Stimulated activated CD8-positive, alpha-beta memory T cell treated with anti-CD3 and anti-CD28 coated beads, Interleukin-4, amount 100 ng/mL, for 1 hour (primary cell): ENCODE measurements at places on chromosomes 12 and 14.

DNA sequence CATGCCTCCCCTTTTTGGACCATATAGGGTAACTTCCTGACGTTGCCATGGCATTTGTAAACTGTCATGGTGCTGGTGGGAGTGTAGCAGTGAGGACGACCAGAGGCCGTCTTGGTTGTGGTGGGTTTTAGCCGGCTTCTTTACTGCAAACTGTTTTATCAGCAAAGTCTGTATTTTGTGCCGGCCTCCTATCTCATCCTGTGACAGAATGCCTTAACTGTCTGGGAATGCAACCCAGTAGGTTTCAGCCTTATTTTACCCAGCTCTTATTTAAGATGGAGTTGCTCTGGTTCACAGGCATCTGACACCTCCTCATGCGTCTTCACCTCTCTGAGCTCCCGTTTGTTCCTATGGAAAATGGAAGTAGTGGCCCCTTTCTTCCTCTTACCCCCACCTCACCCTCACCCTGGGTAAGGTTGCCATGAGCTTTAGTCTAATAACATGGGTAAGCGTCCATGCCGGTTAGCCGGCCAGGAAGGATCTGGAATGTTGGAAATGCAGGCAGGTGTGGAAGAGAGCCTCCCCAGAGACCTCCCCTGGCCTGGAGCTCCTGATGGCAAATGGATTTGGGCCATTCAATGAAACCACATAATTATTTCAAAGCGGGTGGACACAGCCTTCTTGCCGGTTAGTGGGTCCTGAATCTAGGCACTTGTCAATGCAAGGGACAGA is 18.6 kb downstream of the HHIPL1 start:
- no peak for DNase-seq

- DNase-seq = no peak
Observed at GRCh38 chr12:44889162-44889561, 13.0 kb upstream of the NELL2 start.

- no peak for DNase-seq
Observed at GRCh38 chr12:89883630-89884389, 175.2 kb upstream of the ATP2B1 start.

- DNase-seq = no peak
Observed at GRCh38 chr12:11321980-11322379, 11.7 kb upstream of the PRB4 start.

DNA sequence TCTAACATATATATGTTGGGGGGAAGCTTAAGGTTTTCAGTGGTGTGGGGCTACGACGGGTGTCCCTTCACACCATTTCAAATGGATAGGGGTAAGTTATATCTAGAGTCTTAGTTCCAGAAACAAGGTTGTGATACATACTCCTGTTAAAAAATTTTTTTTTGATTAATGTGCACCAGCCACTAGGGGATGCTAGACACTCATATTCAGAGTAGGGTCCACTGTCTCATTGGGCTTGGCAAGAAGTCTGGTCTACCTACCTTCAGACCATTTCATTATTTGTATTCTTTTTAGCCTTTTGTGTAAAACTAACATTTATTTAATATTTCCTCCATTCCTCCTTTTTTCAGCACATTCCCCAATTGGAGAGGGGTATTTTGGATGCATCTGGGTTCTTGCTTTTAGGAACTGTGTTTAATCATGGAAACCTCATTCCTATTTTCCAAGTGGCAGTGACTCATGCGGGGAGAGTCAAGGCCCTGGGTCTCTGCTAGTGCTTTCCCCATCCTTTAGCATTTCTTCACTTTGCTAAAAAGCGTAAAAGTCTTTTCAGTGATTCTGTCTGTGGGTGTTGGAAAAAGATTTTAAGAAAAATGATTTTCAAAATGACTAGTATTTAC is 33.4 kb downstream of the ANO4 start:
- DNase-seq = no peak

GRCh38 chr12:9669534-9669933 is at the start of gene CLEC2D:
CLEC2D (plus strand) TSS chr12:9669713; CDS start chr12:9669735, 22 bp downstream.
- DNase-seq = no peak

DNA sequence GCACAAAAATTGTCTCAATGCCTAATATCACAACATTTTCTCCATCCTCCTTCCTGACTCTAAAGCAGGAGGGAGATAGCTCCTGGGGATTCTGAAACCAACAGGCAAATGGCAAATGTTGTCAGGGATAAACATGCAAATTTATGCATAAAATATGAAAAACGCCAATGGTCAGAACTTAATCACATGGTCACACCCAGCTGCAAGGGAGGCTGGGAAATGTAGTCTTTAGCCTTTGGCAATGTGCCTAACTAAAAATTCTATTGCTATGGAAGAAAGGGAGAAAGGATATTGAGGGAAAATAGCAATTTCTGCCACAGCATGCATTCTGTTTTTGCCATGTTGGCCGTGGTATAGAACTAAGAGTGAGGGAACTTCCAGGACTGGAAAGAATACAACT is 11.7 kb upstream of the OASL start:
- no peak for DNase-seq

- DNase-seq = no peak
Observed at GRCh38 chr12:1380171-1380851, 214.1 kb downstream of the FBXL14 start.

DNA sequence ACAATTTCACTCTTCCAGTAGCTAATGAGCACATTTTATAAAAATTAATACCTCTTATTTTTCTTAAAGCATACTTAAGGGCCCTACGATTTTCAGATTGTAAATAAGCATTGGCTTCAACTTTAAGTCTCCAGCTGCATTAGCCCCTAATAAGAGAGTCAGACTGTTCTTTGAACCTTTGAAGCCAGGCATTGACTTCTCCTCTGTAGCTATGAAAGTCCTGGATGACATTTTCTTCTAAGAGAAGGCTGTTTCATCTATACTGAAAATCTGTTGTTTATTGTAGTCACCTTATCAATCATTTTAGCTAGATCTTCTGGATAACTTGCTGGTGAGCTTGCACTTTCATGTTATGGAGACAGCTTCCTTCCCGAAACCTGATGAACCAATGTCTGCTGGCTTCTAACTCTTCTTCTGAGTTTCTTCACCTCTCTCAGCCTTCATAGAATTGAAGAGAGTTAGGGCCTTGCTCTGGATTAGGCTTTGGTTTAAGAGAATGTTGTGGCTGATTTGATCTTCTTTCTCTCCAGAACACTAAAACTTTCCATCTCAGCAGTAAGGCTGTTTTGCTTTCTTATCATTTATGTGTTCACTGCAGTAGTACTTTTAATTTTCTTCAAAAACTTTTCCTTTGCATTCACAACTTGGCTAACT is 377.1 kb upstream of the RGS6 start:
- no peak for DNase-seq

- DNase-seq = no peak
Observed at GRCh38 chr14:71467361-71467811, 464.8 kb upstream of the RGS6 start.

GRCh38 chr12:20445687-20446086 is 77.3 kb downstream of the PDE3A start:
- no peak for DNase-seq

GRCh38 chr14:61719344-61720293 is 24.3 kb downstream of the HIF1A start:
- DNase-seq = no peak

GRCh38 chr14:98018628-98019027 is 1221.4 kb downstream of the VRK1 start:
- no peak for DNase-seq

- DNase-seq = no peak
Observed at GRCh38 chr14:36420149-36420687, 99.8 kb upstream of the MBIP start.

DNA sequence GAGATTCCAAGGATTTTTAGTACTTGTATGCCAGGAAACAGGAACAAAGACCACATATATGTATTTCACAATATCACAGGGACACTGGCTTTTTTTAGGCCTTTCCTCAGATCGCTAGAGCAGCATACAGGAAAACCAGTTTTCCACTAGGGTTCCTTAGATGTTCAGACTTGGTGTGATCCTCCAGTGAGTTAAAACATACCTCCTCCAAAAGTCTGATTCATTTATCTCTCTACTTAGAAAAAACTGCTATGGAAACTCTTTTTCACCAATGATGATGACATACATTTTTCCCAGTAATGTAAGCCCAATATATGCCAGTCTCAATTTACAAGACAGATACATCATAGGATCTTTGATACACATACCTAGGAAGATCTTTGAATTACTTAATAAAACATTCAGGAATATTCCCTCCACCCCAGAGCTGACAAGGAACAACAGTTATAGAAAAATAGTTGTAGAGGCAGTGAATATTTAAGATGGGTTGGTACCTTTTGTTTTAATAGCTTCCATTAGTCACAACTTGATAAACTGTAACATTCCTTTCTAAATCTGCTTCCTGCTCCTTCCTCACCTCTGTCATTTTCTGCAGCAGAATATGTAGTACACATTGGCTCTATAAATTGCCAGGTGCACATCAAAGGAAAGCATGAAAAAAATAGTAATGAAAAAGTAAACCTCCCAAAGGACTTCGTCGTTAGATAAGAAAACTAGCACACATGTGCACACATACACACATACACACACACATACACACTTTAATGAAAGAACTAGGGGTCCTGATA is 27.5 kb downstream of the BCAT1 start:
- DNase-seq = no peak

DNA sequence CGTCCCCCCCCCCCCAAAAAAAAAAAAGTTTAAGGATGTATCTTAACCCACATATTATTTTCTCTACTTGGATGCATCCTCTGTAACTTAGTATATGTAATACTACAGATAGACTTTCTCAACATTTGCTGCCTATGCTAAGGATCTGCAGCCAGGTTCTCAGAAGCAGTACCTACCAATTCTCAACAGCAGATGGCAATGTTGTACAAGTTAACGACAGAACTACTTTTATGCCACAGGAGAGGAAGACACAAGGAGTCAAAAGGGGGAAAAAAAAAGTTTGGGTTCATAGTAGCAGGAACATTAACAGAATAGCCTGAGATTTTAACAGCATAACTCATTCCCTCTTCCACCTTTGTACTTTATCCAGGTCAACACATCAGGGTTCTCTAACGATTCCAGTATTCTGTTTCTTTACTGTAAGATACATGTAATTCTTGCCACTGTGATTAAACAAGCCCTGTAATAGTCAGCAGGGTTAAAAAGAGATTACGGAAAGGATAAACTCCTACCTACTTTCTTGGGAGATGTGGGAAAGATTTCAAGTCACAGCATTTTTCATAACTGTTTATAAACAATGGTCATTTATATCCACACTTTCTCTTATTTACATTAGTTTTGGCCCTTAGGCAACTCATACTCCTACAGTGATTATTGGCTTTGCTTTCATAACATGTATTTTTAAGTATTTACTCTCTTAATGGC is 5.7 kb upstream of the NEK9 start:
- no peak for DNase-seq

- DNase-seq = no peak
Observed at GRCh38 chr12:8559676-8560075, 19.0 kb upstream of the CLEC4E start.
